ENCODE measurements at places on chromosomes 2 and 18.

GRCh38 chr2:120929829-120930228 lies 194.2 kb downstream of the GLI2 start:
- no peak for DNase-seq

- no peak for DNase-seq
These were observed 94.1 kb downstream of the CAMKMT start for GRCh38 chr2:44455877-44456276.

DNA sequence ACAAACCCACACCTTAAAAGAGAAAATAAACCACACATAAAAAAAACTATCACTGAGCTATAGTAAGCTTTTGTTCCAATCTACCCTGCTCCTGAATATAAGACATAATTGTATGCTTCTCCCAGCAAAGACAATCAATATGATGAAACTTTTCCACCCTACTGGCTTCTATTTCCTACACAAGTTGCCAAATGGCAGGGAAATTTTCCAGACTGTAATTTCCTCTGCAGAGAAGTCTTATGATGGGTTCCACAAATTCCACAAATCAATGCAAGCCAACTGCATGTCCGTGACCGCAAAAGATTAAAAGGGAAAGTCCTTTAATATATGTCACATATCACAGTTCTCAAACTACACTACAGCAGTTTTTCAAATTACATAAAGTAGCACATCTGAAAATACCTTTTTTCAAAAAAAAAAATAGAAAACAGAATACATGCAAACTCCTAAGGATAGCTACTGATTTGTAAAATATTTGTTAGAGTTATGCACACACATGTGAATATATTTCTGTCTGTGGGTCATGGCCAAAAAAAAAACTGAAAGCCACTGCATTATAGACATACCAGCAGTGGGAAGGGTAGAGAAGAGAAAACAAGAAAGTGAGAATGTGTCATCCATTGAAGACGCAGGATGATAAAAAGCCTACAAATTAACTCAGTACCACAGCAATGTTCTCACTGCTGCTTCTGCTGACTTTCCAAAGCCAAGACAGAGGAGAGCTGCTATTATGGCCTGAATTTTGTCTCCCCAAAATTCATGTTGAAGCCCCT lies 61.4 kb downstream of the RPL31 start:
- DNase-seq: no peak

DNA sequence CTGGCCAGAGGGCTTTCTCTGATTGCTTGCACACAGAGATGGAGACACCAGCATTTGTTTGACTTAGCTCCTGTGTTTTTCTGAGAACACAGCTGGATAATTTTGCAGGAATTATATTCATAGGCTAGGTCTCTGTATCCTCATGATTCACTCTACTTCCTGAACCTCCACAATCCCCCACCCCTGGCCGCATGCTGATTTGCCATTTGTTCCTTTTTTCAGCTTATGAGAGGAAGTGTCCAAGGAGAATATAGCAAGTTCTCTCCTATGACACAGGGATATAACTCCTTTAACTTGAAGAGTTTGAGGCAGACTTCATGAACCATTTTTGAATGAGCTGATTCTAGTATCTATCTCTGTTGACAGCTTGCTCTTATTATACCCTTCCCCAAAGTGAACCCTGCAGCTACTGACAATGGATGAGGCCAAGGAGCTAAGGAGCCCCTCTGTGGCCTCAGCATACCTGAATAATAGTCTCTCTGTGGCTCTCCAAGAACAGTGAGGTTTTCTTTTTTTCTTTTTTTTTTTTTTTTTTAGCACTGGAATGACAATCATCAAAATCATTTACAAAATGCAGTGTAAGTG lies 15.4 kb downstream of the CAVIN2 start:
- no peak for DNase-seq

- no peak for DNase-seq
These were observed 67.4 kb downstream of the TNP1 start for GRCh38 chr2:216792222-216793021.

DNA sequence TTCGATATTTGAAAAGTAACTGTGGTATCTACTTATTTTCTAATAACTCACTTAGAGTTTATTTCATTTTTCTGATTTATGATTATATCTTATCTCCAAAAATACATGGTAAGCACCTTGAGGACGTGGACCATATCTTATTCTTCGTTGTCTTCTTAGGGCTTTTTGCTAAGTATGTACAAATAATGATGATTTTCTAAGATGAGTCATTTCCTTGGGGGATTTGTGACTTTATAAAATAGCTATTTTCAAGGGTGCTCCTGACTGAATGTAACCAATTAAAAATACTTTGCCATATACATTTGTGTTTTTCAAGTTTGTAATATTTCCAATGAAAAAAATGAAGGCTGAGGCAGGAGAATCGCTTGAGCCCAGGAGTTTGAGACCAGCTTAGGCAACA lies 56.3 kb downstream of the GREB1L start:
- DNase-seq: no peak

- no peak for DNase-seq
These were observed 18.9 kb downstream of the MBD5 start for GRCh38 chr2:148039783-148040182.

- no peak for DNase-seq
These were observed 22.6 kb downstream of the ST3GAL5 start for GRCh38 chr2:85866165-85866659.

- DNase-seq: no peak
These were observed 48.6 kb upstream of the RAPH1 start for GRCh38 chr2:203583701-203584100.

GRCh38 chr2:59181347-59181746 lies 940.2 kb upstream of the FANCL start:
- no peak for DNase-seq

DNA sequence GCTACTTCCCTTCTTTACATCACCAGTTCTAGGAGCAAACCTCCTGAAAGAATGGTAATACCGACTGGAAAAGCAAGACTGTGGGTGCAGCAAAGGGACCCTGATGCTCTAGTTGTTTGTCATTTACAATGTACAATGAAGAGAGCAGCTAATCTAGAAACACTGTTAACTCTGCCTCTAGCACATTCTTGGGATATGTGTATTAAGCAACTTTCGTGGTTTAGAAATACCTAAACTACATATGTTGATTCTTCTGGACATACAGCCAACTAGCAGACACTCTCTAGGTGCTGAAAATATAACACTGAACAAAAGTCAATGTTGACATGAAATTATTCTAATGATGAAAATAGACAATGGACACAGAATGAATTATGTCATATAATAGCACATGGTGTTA lies 440.3 kb upstream of the MC4R start:
- no peak for DNase-seq

GRCh38 chr2:96701636-96702035 lies 38.2 kb downstream of the LMAN2L start:
- DNase-seq: no peak
